ENCODE measurements at places on chromosomes 1 and 21.

- DNase-seq = no peak
Observed at GRCh38 chr1:88661951-88662699, 21.9 kb upstream of the PKN2 start.

DNA sequence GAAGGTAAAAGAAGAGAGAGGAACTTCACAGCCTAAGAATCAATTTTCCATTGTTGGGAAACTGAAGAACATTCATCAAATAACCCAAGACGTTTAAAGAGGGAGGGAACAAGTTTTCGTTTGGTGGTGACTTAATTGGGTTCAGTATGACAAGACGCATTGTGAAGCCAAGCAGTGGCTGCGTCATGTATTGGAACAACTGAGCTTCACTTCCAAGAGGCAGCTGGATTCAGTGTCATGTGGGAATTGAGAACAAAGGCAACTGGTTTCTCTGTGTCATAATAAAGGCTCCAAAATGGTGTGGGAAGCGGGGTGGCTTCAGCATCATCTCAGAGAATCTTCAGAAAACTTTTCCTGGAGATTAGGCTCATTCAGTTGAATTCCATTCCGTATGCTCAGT is 29.8 kb upstream of the RC3H1 start:
- no peak for DNase-seq

- DNase-seq = peak; percentile 15
Observed at GRCh38 chr21:18951271-18952038, 547.9 kb upstream of the TMPRSS15 start.

DNA sequence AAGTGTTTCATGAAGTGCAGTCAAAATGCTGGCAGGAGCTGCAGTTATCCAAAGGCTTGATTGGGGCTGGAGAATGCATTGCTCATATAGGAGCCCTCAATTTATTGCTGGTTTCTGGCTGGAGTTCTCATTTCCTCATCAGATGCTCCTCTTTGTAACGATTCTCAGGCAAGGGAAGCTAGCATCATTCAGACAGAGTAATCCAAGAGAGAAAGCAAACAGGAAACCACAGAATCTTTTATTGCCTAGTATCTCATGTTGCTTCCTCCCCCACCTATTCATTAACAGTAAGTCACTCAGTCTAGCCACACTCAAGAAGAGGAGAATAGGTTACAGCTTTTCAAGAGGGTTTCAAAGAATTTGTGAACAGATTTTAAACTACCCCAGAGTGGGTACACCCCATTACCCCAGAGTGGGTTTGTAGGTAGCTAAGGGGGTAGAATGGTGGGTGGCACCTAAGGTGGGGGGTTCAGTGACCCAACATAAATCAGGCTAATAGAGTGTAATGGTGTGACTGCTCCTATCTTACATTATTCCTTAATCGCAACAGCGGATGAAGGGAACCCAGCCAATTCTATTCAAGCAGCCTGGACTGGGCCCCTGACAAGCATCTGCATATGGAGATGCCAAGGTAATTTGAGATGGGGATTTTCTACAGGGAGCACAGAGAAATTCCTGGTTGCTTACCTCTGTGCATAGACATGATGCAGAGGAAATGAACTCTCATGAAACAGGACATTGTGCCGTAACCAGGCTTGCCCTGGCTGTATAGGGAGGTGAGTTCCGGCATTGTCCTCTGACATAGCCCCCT is 67.1 kb downstream of the KCNJ15 start:
- DNase-seq = no peak

- peak; percentile 90 for DNase-seq
Observed at GRCh38 chr1:208233546-208233945, 10.6 kb downstream of the PLXNA2 start.

GRCh38 chr1:105172788-105173187 is 1423.1 kb downstream of the AMY1C start:
- DNase-seq = no peak

DNA sequence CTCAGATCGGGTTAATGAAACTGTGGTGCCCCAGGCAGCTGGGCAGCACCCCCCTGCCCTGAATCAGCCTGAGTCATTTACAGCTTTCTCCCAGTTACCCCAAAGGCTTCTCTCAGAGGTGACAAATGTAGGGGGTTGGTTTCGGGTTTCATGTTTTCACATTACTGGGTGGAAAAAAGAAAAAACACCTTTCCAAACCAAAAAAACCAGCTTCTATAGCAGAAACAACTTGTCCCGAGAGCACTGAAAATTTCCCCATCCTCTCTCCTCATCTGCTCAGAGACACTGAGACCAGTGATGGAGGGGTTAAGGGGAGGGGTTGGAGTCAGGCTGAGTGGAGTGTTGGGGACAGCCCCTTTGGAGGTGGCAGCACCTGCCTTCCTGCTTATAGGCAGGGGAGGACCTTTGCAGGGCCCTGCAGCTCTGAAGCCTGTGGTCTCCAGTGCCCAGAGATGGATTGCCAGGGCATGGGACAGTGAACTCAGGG is 15.6 kb downstream of the UTP11 start:
- no peak for DNase-seq

GRCh38 chr1:201652181-201652580 is 113.3 kb downstream of the NAV1 start:
- DNase-seq = no peak

DNA sequence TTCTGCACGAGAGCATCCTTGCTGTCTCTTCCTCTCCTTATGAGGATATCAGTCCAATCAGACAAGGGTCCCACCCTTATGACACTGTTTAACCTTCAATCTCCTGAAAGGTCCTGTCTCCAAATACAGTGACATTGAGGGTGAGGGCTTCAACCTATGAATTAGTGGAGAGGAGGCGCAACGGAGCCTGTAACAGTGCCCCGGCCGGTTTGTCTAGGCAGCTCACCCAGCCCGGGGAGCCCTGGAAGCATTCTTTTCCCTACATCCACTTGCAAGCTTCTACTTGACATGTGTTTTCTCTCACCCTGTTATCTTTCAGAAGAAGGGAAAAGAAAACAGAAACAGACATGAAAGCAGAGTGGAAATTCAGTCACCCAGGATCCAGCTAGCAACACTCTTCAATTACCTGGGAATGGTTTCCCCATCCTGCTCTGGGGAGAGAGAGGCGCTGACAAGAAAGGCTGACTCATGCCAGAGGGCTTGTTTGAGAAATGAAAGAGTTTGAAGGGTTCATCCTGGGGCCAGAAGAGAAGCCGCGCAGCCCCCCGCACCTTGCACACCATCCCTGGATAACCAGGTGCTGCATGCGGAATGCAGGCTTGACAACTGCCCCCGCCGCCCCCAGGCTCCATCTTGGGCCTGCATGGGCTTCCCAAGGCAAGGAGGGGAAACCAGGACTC is 394.9 kb downstream of the NPHP4 start:
- DNase-seq = no peak

DNA sequence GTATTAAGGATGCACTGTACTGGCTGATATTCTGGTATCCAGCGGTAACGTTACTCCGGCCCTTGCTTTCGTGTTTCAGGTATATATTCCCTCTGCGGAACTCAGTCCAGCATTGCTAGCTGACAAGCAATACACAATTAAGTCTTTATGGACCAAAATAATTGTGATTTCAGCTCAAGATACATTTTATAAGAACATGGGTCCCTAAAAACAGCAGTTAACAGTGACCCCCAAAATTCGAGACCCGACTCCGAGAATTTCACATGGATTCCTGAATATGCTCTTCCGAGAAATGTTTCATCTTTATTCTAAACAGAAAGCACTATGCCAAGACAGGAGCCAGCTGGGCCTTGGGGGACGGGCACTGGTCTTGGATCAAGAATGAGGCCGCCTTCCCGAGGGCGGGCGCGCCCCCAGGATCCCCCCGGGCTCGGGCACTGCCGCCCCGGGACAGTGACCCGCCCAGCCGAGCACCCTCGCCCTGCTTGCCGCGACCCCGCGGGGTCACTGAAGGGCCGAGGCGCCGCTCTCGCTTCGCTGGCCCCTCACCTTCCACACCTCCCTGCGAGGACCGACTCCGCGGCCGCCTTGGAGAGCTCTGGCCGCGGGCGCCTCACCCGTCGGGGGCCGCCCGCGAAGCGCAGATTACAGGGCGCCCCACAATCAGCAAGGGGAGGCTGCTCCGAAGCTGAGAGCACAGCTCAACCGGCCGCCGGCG is 610 bp downstream of the SCYL3 start:
- no peak for DNase-seq

- no peak for DNase-seq
Observed at GRCh38 chr1:232322162-232322734, 307.7 kb downstream of the SIPA1L2 start.
